Mesenchymal stem cell (in vitro differentiated cells and primary cell): ENCODE measurements at places on chromosomes 1 and 21.
A peak's percentile ranks its signal among the peaks of the same experiment; 100 is the strongest.

GRCh38 chr1:73862355-73862754 lies 335.6 kb downstream of the LRRIQ3 start:
- DNase-seq = no peak

GRCh38 chr1:240468656-240469055 lies 143.3 kb downstream of the GREM2 start:
- no peak for DNase-seq

- DNase-seq = no peak
These were observed 754.0 kb upstream of the ADGRL4 start for GRCh38 chr1:79760531-79760930.

- DNase-seq = no peak
These were observed 402.6 kb upstream of the NFIA start for GRCh38 chr1:60679524-60680375.

DNA sequence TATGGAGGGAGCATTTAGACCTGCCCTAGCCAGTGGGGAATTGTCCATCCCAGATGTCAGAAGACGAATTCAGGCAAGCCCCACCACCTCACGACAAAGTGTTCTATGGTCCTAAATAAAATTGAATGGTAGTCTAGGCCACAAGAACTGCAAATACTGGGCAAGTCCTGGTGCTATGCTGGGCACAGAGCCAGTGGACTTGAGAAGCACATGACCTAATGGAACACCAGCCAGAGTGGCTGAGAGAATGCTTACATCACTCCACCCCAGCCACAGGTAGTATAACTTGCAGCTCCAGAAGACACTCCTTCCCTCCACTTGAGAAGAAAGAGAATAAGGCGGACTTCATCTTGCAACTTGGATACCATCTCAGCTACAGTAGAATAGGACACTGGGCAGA lies 567.3 kb upstream of the CXADR start:
- no peak for DNase-seq

DNA sequence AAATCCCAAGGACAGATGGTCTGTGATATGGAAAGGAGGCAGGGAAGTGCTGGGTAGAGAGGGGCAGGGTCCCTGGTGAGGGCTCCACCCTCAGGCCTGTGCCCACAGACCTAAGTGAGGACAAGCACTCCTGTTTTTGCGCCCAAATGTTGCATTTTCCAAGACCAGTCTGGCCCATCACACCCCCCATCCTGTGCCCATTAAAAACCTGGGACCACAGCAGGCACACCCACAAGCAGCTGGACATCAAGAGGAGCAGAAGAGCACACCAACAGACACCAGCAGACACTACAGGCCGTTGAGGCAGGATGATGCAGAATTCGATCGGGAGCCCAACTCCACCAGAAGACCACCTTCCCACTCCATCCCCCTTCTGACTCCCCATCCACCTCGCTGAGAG lies 72.8 kb downstream of the DMRTA2 start:
- DNase-seq = no peak

GRCh38 chr1:119954476-119955422 lies 58.4 kb upstream of the ADAM30 start:
- no peak for DNase-seq

- DNase-seq = no peak
These were observed 5.8 kb downstream of the RAP1GAP start for GRCh38 chr1:21663248-21663950.

DNA sequence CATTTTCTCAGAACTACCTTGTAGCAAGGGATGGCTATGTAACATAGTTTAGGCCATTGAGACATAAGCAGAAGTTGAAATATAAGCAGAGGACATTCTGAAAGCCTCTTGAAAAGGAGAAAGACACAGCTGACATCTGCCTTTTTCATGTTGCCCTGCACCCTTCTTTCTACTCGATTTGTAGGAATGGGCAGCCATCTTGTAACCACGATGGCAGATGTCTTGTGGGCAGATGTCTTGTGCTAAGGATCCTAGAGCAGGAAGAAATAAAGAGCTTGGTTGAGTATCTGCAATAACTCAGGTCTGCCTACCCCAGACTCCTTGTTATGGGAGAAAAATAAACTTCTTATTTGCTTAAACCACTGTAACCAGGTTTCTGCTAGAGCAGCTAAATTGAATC lies 351.0 kb downstream of the PDE4B start:
- DNase-seq = no peak

DNA sequence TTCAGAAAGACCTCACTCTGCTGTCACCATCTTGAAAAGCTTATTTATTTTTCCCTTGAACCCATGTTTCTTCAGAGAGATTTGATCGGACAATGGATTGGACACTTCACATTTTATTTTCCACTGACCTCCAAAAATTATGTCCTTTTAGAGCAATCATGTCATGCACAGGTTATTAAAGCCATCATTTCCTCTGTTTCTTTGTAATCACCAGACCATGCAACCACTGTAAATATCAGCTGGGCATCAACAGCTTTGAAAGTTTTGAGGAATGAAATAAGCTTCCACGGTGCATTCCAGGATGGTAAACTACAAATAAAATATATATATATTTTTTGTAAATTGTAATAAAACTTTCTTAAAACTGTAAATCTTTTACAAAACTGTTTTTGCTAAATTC lies 144.1 kb upstream of the ADAMTS5 start:
- no peak for DNase-seq

GRCh38 chr1:8219530-8219929 lies 98.4 kb upstream of the SLC45A1 start:
- no peak for DNase-seq

- DNase-seq = peak; percentile 70
These were observed 218.5 kb downstream of the DISC1 start for GRCh38 chr1:231844986-231845502.

DNA sequence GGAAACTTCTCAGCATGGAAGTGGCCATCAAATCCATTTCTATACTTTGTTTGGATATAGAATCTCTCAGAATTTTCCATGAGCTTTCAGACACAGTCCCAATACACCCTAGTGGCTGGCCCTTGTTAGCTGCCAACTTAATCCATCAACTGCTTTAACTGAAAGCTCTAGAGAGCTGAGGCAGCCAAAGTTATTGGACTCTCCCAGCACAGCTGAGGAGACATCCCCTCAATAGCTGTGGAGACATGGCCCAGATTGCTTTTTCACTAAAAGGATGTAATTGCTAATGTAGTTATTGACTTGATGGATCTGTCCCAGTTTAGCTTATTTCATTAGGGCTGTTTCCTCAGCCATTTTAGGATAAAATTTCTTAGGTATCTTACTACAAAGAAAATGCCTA lies 94.8 kb upstream of the PRMT6 start:
- no peak for DNase-seq

GRCh38 chr1:8342325-8342724 lies 24.4 kb downstream of the SLC45A1 start:
- peak; percentile 73 for DNase-seq

DNA sequence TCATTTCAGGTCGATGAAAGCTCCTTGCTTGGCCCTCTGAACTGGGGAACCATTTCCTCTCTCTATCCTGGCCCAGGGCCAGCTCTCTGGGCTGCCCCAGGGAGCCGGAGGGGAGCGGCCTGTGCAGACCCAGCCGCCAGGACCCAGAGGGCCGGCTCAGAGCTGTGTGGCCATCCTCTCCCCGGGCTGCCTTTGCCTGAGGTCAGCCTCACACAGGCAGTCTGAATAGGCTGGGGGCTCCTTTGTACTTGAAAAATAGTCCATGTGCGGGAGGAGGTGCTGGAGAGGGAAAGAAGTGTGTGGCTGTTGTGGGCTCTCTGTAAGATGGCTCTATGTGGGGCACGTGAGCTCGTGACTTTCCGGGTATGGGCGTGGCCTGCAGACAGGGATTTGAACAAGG lies 275.1 kb upstream of the VAMP3 start:
- DNase-seq = no peak

DNA sequence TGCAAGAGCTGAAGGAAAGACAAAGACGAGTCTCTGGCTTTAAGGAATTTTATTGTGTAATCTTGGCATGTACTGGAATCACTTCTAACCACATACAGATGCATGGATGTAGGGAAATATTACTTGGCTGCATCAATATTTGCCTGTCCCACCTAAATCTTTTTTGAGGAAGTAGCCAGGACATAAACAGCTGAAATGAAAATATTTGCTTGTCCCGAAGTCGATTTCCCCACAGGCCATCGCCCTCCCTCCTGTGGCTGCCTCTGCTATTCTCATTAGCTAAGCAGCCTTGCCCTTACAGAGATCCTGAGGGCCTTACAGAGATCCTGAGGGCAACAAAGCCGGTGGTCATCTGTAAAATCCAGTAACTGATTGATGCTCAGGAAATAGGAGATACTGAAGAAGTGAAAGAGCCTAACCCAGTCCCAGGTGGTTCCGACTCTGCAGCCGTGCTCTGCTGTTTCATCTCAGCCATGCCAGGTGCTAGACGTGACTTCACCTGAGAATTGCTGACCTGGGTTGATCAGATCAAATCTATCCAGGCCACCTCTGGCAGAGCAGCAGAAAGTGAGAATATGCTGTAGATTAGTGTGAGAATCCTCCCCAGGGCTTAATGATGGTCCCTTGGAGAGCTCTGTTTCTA lies 25.5 kb downstream of the MAN1C1 start:
- DNase-seq = peak; percentile 36
